OCI-LY7 (cell line): ENCODE measurements at places on chromosomes 5 and 9.

DNA sequence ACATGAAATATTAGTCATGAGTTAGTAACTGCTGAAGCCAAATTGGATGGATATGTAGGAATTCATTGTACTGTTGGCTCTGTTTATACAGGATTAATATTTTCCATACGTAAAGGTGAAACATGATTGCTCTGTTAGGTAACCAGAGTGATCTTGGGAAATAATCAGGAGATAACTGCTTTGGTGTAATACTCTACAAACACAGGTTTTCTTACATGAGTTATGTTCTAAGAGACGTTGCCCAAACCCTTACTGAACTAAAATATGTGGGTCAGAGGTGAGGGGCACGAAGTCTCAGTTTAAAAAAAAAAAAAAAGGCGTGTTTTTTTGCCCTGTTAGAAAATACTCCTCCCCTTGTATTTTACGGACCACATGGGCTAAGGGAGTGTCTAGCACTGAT lies 7.8 kb downstream of the DNAJA1 start:
- no peak for DNase-seq

GRCh38 chr5:5304361-5305020 lies 118.0 kb upstream of the ICE1 start:
- DNase-seq: peak; percentile 4

- no peak for DNase-seq
Measured at GRCh38 chr5:180138976-180139730, 67.6 kb upstream of the RNF130 start.

- no peak for DNase-seq
Measured at GRCh38 chr9:77021922-77022782, 2.7 kb downstream of the FOXB2 start.

DNA sequence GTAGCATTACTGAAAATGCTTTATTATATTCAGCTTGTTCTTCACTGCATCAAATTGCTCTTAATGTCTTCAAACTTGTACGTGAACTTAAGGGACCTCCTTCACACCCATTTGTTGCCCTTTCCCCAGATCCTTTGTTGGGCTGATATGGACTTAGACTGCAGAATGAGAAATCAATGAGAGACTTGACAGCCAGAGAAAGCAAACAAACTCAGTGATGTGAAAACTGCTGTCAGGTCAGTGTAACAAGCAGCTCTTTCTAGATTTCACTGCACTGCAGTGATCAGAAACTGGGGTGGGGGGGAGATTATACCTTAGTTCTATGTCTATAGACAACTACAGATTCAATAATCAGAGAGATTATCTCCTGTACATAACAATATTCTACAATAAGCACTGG lies 491.0 kb upstream of the DAP start:
- DNase-seq: no peak

DNA sequence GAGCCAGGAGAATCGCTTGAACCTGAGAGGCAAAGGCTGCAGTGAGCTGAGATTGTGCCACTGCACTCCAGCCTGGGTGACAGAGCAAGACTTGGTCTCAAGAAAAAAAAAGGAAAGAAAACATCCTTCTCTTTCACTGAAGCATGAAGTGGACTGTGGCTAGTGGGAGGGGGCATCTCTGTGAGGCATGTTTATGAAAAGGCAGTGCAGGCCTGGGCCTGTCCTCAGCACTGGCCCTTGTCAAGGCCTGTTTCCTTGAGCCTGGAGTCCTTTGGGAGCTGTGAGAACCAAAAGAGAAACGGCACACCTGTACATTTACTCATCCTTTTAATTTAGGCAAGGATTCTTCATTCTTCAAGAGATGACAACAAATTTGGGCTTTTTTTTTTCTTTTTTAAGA lies 18.3 kb upstream of the FUBP3 start:
- no peak for DNase-seq

DNA sequence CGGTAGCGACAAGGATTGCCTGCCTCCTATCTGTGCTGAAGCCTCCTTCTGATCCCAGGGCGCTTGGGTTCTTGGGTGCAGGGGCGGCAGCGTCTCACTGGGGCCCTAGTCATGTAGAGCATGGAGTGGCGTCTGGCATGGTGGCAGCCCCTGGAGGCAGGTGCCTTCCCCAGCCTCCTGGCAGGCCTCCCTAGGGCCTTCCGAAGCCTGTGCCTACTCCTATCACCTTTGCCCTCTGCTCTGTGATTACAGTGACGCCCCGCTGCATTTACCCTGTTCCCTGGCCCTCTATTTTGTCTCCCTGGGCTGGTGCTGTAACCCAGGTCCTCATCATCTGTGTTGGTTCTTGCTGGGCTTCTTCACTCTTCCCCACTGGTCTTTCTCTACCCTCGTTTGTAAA lies 3.8 kb downstream of the SRD5A1 start:
- DNase-seq: no peak

DNA sequence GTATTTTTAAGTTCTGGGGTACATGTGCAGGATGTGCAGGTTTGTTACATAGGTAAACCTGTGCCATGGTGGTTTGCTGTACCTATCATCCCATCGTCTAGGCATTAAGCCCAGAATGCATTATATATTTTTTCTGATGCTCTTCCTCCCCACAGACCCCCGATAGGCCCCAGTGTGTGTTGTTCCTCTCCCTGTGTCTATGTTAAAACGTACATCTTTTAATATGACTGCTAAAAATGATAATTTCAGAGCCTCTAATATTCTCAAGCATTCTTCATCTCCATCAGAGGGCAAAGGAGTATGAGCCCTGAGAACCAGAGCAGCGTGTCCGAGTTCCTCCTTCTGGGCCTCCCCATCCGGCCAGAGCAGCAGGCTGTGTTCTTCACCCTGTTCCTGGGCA lies at the start of gene OR1J2:
OR1J2 (plus strand) TSS at position 301 of the 400 bp plus-strand sequence; CDS start at position 301, 0 bp downstream.
- no peak for DNase-seq

GRCh38 chr5:54221135-54221534 lies 89.2 kb downstream of the ARL15 start:
- no peak for DNase-seq

GRCh38 chr9:128629852-128630545 lies 26.6 kb downstream of the DYNC2I2 start:
- DNase-seq: no peak

GRCh38 chr5:8156706-8157105 lies 287.8 kb downstream of the MTRR start:
- no peak for DNase-seq

DNA sequence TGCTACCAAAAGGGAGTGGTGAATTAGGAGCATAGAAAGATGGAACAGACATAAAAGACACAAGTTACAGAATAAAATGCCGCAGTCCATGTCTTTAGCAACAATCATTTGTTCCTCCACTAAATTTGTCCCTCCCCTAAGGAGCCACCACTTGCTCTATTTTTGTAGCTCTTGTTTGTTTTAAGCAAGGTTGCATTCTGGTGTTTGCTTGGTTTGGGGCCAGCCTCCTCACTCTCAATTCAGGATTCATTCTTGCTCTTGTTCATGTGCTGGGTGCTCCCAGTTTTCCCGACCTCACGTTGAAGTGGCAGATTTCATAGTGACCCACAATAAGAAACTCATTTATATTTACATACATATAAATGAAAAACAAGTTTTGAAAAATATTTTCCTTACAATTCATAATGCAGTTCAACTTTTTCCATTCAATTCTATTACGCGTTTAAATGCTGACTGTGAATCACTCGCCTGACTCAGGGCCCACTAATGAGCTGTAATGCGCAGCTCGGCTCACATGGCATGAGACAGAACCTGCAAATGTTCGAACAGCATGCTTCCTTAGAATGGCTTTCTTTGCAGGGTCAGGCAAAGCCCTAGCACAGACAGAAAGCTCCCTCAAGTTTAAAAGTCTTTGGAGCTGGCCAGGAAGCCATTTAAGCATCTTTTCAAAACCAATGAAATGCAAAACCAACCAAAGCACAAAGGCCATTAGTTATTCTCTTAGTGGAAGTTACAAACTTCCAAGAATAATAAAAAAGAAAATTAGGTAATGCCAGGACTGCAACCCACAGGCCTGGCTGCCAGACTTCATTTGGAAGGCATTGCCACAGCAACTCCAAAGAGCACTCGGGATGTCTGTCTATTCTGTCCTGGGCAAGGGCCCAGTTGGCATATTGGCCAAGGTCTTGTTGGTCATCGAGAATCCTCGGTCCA lies 41.7 kb downstream of the RETREG1 start:
- no peak for DNase-seq

DNA sequence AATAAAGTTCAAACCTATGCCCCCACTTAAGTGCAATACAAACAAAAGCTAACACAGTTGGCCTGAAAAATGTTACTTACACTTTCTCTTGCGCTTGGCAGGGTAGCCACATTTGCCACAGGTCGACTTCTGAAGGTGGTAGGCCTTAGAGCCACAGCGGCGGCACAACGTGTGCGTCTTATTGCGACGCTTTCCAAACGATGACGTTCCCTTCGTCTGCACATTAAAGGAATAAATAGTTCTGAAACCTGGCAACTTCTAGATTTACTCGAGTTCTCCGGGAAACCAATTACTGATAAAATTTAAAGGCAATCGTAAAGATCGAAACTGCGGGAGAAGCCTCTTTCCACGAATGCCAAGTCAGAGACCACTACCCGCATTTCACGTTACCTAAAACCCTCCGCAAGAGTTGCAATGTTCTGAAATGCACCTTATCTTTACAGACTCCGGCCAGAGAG lies 602 bp downstream of the RPL37 start:
- DNase-seq: peak; percentile 59
